ENCODE measurements at places on chromosomes 5 and 9.

DNA sequence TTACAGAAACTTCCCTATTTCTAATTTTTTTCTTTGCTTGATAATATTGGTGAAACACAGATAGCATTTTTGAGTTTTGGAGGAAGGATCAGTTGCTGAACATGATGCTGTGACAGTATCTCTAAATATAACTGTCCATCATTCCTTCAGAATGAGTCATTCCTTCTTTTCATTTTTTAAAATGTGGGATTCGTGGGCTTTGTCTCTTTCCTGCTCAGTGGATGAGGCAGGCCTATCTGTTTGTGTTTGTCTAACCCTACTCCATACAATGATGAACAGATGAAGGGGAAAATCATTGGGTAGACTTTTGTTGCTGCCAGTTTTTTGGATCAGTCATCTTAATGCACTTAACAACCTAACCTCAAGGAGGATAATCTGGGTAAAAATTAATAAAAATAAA lies 15.7 kb upstream of the OR13C8 start:
- no peak for DNase-seq

DNA sequence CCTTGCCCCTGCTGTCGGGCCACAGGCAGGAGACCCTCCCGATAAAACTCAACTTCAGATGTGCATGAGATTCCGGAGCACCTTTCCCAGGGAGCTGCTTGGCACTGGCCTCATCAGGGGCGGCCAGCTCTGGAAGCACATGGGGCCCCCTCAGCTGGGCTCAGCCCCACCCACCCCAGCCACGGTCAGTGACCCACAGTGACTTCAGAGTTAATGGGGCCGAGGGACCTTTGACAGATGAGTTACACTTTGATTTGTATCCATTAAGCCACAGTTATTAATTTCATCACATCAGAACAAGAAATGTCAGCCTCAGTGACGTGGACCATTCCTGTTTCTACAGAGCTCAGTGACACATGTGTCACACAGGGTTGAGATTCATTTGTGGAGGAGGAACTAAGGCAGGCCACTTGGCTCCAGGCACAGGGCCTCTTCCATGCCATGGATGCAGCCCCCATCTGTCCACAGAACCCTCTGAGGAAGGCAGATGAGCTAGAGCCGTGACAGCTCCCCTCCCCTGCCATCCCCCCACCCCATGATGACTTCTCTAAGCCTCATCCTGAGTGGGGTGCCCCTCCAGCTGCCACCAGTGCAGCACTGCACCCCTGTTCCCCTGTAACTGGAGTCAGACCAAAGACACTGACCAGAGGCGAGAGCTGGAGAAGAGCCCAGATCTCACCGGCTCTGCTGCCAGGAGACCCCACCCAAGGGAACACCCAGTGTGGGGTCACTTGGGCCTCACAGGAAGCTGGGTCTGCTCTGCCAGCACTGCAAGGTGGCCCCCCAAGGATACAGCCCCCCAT lies 69.4 kb upstream of the ADAMTS2 start:
- DNase-seq = no peak

DNA sequence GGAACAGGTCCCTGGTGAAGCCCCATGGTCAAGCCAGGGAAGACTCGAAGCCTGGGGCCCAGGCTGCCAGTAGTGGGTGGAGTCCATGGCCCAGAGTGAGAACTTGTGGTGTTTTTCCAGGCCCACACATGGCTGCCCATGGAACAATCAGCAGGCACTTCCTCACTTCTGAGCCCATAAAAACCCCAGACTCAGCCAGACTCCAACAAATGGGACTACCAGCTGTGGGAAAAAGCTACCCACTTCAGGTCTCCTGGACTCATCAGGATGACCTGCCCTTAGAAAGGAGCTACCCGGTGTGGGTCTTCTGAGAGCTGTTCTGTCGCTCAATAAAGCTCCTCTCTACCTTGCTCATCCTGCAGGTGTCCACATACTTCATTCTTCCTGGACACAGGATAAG lies 108.9 kb downstream of the ST8SIA4 start:
- no peak for DNase-seq

GRCh38 chr9:133137451-133138231 lies 16.6 kb upstream of the RALGDS start:
- no peak for DNase-seq

DNA sequence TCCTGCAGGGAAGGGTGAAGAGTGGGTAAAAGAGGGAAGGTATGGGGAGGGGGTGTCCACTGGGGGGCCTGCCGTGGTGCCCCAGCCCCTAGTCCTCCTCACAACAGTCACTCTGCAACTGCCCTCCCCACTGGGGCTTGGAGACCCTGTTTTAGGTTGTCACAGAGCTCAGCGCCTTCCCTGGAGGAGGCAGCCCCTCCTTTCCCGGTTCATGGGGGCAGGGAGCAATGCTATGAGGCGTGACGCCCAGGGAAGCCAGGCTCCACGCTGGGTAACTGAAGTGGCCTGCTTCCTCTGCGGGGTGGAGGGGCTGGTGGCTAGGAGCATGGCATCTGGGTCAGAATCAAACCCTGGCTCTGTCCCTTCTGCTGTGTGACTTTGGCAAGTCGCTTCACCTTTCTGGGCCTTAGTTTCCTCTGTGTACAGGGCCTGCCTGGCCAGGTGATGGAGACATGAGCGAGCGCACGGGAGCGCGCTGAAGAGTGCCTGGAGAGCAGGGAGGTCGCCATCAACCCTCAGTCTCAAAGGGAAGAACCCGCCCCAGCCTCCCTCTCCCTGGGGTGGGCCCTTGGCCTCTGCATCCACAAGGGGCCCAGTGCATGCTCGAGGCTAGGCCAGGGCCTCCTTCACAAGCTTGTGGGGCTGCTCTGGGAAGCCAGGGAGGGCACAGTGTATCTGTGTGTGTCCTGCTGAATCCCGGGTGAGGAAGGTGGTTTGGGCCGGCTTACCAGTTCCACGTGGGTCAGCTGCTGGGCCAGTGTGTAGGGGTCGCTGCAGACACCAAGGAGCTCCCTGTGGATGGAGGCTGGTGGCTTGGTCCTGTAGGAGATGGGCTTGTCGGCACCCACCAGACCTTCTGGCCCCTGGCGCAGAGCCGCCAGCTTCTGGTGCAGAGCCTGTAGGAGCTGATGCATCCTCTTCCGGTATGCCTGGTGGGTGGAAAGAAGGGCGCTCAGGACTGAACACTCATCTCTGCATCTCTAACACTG lies 56.4 kb upstream of the RNF130 start:
- no peak for DNase-seq

GRCh38 chr5:127515693-127516440 lies 1.6 kb upstream of the PRRC1 start:
- DNase-seq = no peak

GRCh38 chr5:171474230-171474813 lies 54.9 kb downstream of the FGF18 start:
- DNase-seq = no peak

- no peak for DNase-seq
Observed at GRCh38 chr5:108295578-108296368, 86.1 kb downstream of the FBXL17 start.

GRCh38 chr5:97006454-97007060 lies 70.7 kb downstream of the LNPEP start:
- DNase-seq = no peak

DNA sequence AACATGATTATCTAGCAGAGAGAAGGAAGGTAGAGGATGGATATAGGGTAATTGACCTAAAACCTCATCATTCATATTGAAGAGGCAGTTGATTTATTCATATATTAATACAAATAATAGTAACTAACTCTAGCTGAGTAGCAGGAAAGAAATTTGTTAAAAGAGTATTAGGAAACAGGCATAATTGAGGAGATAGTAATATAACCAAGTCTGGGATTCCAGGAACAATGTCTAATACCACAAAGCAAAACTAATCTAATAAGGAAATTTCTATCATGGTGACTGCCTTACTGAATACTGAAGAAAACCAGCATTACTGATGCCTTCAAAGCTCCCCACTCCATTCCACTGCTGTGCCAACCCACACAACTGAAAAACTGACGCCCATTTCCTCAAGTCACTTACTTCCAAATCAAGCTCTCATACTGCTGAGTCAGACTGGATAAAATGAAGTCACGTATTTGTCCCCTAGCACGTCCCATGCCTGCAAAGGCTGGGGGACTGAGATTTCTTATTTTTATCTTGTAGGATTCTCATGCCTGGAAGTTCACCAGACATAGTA lies 153.9 kb downstream of the SMC2 start:
- DNase-seq = no peak

DNA sequence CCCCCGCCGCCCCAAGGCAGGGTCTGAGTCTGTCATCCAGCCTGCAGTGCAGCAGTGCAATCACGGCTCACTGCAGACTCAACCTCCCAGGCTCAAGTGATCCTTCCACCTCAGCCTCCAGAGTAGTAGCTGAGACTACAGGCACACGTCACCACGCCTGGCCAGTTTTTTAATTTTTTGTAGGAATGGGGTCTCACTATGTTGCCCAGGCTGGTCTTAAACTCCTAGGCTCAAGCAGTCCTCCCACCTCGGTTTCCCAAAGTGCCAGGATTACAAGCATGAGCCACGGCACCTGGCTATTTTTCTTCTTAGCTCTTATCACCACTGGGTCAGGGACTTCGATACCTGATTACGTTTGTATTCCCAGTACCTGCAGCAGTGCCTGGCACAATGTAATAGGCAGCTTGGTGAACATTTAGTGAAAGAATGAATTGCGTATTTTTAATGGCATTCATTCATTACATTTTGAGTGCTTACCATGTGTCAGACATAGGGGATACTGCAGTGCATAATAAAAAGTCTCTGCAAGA lies 10.3 kb downstream of the LARP1 start:
- no peak for DNase-seq

DNA sequence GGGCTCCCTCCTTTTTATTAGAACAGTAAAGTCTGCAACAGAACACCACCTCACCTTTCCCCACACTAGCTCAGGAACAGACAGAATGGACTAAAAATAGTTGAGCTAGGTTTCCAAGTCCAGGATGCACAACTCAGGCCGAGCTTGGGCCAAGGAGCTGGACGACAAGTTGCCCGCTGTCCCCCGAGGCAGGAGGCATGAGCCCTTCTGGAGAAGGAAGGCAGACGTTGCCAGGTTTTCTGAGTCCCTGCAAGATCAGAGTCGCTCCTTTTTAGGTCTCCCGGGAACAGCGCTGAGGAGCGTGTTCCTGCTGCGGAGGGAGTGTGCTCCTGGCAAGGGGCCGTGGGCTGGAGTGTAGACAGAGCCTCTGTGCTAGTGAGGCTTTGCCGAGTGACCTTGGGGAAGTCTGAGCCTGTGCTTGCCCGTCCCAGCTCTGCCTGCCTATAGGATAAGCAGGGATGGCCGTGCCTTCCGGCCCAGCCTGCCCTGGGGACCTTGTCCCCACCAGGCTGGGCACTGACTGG lies 121.6 kb downstream of the WNK2 start:
- DNase-seq = no peak

GRCh38 chr9:21505425-21506179 lies 23.5 kb upstream of the IFNE start:
- DNase-seq = no peak

DNA sequence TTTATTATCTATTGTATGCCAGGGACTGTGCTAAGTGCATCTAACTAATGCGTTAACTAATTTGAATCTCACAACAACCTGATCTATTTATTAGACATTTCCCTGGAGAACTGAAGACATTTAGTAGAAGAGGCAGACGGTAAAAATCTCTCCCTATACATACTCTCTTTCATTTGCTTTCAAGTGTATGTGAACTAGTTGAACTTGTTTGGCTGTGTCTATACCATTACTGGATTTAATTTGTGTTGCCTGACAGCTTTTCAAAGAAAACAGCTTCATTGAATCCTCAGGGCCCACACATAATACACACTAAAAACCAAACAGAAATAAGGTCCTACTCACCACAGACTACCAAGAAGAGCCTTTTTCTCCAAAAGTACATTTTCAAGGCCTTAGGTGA lies 133.6 kb upstream of the NR3C1 start:
- no peak for DNase-seq

GRCh38 chr9:124551472-124552272 lies 44.5 kb upstream of the NR5A1 start:
- DNase-seq = no peak

- DNase-seq = no peak
Observed at GRCh38 chr9:77022783-77023440, 3.5 kb downstream of the FOXB2 start.

DNA sequence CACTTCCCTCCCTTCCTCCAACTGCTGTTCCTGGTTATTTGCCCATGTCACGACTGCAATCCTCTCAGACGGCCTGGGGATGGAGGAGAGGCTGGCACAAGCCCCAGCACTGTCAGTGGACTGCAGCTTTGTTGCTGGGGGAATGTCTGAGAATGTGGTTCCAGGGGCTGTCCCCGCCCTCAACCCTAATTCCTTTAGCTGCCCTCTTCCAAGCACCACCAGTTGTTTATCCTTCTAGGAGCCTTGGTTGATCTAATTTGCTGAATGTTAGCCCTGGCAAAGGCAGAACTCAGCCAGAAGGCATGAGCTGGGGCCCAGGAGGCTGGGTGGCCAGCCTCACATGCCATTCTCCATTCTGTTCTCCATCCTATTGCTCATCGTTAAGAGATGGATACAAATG lies 51.6 kb downstream of the ADAM19 start:
- DNase-seq = no peak

DNA sequence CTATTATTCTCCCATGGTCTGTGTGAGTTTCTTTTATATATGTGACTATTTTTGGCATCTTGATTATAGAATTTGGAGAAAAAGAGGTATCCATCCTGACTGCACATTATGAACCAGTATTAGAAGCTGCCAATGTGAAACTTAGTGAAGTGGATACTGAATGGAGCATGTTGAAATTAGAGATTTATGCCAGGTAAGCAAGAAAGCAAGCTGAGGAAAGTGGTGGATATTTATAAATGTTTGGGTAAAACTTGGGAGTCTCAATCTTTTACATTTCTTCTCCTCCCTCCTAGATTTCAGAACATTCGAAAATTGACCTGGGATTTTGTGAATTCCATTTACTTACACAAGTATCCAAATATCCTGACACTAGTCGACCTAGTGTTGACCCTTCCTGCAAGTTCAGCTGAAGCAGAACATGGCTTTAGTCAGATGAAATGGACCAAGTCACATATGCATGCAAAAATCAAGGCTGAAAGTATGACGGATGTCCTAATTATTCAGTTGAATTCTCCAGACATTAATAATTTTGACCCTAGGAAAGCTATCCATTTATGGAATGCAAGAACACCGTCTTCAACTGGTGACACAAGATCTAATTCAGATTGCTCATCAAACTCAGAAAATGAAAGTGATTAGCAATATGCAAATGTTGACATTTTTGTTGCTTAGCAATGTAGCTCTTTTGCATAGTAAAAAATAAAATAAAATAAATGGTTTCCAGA lies 66.8 kb upstream of the IL7R start:
- no peak for DNase-seq

- DNase-seq = no peak
Observed at GRCh38 chr5:126543660-126544059, 51.4 kb downstream of the ALDH7A1 start.

- DNase-seq = no peak
Observed at GRCh38 chr5:91352831-91353695, 30.1 kb downstream of the ARRDC3 start.
